Dorsolateral prefrontal cortex (tissue), 122 donors: ENCODE measurements at places on chromosomes 1 and 21. TPM values are rescaled to one million over a fixed set of nuclear protein-coding genes. Genes with fewer than 3 reads are reported as not detected.

DNA sequence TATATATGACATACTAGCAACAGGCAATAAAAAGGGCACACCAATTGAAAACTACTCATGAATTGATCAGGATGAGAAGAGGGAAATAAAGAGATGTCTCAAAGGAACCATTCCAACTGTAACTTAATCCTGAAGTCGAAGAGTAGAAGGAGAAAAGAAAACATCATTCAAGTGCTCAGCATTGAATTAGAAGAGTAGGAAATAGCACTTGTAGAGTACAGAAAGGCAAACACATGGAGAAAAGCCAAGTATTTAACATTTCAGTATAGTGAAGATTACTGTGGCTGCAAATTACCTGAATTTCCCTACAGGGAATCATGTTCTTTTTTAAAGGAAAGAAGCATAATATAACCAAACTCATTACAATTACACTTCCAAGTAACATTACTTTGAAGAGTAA lies 205.0 kb downstream of the KCTD3 start:
- no peak for DNase-seq

- DNase-seq = no peak
These were observed 437.7 kb downstream of the GPATCH2 start for GRCh38 chr1:217193151-217193550.

- no peak for DNase-seq
These were observed 19.8 kb downstream of the SMIM12 start for GRCh38 chr1:34839526-34840305.

TNFSF18 gene
- total RNA-seq = 0.32 TPM

CYP4B1 gene
- 2.1 TPM for total RNA-seq
